ENCODE measurements at places on chromosomes 5 and 9. TPM values are rescaled to one million over a fixed set of nuclear protein-coding genes. Genes with fewer than 3 reads are reported as not detected.

GRCh38 chr9:112917047-112917986, 26.6 kb upstream of the SLC46A2 start:
- H3K36me3 ChIP-seq = no peaks in the 10 kb centered on the region
- DNase-seq = no peak
- no peak overlapping the region for H3K4me3 ChIP-seq
- no peaks in the 10 kb centered on the region for H3K27me3 ChIP-seq

- H3K27me3 ChIP-seq = no peaks in the 10 kb centered on the region
- H3K27ac ChIP-seq = no peak overlapping the region
- H3K4me1 ChIP-seq = no peaks in the 10 kb centered on the region
- no peak for DNase-seq
- no peak overlapping the region for H3K4me3 ChIP-seq
These were observed 8.0 kb downstream of the FAM151B start for GRCh38 chr5:80495891-80496290.

Gene ZNF618
- 2.3 TPM for total RNA-seq

Gene OR13C5
- total RNA-seq = not detected

DNA sequence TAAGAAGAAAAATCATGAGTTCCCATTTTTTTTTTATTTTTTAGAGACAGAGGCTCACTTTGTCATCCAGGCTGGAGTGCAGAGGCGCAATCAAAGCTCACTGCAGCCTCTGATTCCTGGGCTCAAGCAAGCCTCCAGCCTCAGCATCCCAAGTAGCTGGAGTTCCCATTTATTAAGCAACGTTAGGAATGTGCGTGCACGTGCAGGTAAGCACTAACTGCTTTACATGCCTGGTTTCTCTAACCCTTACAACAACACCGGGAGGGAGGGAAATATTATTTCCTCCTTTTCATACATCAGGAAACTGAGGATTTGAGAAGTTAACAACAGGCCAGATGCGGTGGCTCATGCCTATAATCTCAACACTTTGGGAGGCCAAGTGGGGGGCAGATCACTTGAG, 16.3 kb upstream of the CDC23 start:
- H3K27me3 ChIP-seq = no peaks in the 10 kb centered on the region
- H3K27ac ChIP-seq = no peak overlapping the region
- peaks cover 5% of the 10 kb centered on the region for H3K4me1 ChIP-seq
- H3K36me3 ChIP-seq = no peaks in the 10 kb centered on the region
- no peak for DNase-seq

Gene DEPDC1B
- total RNA-seq = not detected

DNA sequence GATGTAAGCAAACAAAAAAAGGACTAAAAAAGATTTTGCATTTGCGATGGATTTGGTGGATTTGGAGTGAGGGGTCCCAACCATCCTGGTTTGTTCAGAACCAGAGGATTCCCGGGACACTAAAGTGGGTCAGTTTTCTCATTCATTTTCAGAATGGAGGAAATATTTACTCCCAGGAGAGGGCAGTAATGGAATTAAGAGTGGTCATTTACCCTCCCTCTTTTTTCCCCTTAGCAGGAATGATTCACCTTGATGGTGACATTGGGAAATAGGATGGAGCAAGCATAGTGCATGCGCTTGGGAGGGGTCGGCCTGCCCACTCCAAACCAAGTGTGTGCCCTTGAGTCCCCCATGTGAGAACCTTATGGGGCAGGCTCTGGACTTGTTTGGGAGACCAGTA, 164.2 kb upstream of the PUM3 start:
- DNase-seq = no peak
- no peak overlapping the region for H3K4me3 ChIP-seq
- H3K27me3 ChIP-seq = no peaks in the 10 kb centered on the region
- no peaks in the 10 kb centered on the region for H3K36me3 ChIP-seq

- H3K36me3 ChIP-seq = no peaks in the 10 kb centered on the region
- peaks cover 15% of the 10 kb centered on the region for H3K4me1 ChIP-seq
- no peak overlapping the region for H3K4me3 ChIP-seq
- no peak overlapping the region for H3K27ac ChIP-seq
These were observed 141.6 kb downstream of the GHR start for GRCh38 chr5:42564689-42565356.

Gene SLC6A7
- not detected for total RNA-seq

DNA sequence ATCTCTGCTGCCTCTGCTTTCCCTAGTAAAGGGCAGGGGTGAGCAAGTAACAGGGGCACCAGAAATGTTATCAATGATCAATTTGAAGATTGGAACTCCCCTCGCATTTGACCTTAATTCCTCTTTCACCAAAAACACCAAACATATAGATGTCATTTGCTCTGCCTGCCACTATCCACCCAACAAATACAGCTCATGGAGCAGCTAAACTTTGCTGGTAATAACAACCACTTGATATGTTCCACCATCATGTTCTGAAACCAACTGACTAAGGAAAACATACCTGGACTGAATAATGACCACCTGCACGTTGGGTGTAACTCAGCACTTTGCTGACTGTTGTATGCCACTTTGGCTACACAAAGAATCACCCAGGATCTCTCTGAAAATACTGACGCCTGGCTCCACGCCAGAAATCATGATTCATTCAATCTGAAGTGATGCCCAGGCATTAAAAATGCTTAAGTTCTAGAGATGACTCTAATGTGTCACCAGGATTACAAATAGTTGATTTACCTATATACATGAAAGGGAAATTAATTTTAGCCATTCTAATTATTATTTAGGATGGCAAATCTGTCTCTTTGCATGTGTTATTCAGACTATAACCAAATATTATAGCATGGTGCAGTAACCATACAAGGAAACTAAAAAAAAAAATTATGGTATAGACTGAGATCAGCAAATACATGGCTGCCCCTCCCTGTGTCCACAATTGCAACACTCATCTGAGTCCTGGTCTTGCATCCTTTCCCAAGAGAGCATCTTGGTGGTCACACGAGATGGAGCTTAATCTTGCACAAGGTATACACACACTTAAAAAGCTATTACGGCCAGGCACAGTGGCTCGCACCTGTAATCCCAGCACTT, 43.1 kb upstream of the TTC39B start:
- no peak for DNase-seq
- no peaks in the 10 kb centered on the region for H3K36me3 ChIP-seq
- no peaks in the 10 kb centered on the region for H3K4me1 ChIP-seq
- no peaks in the 10 kb centered on the region for H3K27me3 ChIP-seq

GRCh38 chr5:67287510-67288268, 91.1 kb upstream of the CD180 start:
- H3K4me3 ChIP-seq = no peak overlapping the region
- no peaks in the 10 kb centered on the region for H3K4me1 ChIP-seq
- no peak for DNase-seq
- no peaks in the 10 kb centered on the region for H3K36me3 ChIP-seq
- H3K27ac ChIP-seq = peak overlapping the region; percentile 75

Gene SIT1
- not detected for total RNA-seq

- no peak for DNase-seq
- peak overlapping the region; percentile 16 for H3K4me3 ChIP-seq
- peaks cover 40% of the 10 kb centered on the region for H3K4me1 ChIP-seq
- H3K27me3 ChIP-seq = no peaks in the 10 kb centered on the region
- H3K36me3 ChIP-seq = no peaks in the 10 kb centered on the region
- H3K27ac ChIP-seq = peak overlapping the region; percentile 42
These were observed 880 bp upstream of the PTPDC1 start for GRCh38 chr9:94083384-94083783.

DNA sequence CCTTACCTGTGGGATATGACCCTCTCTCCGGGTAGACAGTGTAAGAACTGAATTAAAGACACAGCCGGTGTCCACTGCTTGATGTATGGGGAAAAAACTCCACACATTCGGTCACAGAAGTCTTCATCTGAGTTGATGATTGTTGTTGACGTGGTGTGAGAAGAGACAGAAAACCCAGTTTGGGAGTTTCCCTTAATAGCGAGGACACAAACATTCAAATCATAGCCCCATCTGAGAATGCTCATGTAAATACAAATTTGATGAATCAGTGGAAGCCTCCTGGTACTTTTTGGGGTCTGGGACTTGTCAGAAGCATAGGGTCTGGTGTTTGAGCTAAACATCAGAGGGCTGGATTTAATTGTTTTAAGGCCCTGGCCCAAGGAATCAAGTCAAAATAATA, 11.0 kb downstream of the HAVCR1 start:
- no peaks in the 10 kb centered on the region for H3K4me1 ChIP-seq
- no peak overlapping the region for H3K27ac ChIP-seq
- no peaks in the 10 kb centered on the region for H3K36me3 ChIP-seq
- no peak for DNase-seq
- no peaks in the 10 kb centered on the region for H3K27me3 ChIP-seq

DNA sequence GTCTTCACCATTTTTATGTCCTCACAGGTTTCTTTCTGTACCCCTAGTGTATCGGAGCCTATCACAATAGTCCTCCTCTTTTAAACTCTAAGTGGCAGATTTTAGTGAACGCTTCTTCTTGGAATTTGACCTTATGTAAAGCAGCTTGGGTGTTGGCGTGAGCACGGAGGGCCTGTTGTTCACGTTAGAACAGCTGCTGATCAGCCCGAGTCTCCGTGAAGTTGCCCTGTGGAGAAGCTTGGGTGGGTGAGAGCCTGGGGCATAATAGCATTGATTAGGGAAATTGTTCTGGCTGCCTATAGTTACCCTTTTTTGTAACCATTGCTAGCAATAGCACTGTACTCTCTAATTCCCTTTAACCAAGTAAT, 167.0 kb upstream of the OTULINL start:
- DNase-seq = no peak
- H3K4me3 ChIP-seq = no peak overlapping the region
- peaks cover 46% of the 10 kb centered on the region for H3K36me3 ChIP-seq
- peaks cover 33% of the 10 kb centered on the region for H3K4me1 ChIP-seq

Gene BHMT2
- total RNA-seq = 12.1 TPM

DNA sequence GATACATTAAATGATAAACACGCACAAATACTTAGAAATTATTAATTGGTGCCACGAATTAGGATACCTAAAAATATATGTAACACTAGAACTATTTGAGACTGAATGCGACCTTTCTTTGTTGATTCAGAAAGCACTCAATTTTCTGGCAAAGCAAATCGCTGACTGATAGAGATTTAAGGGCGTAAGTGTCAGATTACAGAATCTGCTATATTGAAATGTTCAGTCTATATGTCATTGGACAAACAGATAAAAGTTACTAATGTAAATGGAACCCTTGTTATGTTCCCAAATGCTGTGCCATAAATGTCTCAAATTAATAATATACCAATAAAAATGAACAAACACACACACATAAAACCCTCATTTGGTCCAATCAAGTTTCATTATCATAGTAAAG, 137.9 kb downstream of the MPDZ start:
- no peak overlapping the region for H3K4me3 ChIP-seq
- no peak for DNase-seq
- no peaks in the 10 kb centered on the region for H3K27me3 ChIP-seq
- peaks cover 6% of the 10 kb centered on the region for H3K36me3 ChIP-seq
- peaks cover 27% of the 10 kb centered on the region for H3K4me1 ChIP-seq

DNA sequence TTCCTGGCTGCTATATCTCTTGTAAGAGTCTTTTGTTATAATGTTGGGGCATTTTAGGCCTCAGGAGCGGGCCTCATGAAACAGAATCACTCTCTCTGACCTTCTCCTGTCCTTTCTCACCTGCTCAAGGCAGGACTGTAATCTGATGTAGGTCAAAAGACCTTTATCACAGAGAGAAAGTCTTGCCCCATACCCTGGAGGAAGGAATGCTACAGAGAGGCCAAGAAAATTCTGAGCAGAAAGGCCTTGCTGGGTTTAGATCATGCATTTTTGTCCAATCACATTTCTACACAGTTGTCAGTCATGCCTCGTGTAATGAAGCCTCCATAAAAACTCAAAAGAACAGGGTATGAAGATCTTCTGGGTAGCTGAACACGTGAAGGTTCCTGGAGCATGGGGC, 45.2 kb upstream of the TBC1D2 start:
- H3K27me3 ChIP-seq = no peaks in the 10 kb centered on the region
- no peaks in the 10 kb centered on the region for H3K4me1 ChIP-seq
- H3K4me3 ChIP-seq = no peak overlapping the region
- H3K36me3 ChIP-seq = no peaks in the 10 kb centered on the region

Gene CSF1R
- 42.5 TPM for total RNA-seq

- DNase-seq = no peak
- peaks cover 7% of the 10 kb centered on the region for H3K36me3 ChIP-seq
- no peaks in the 10 kb centered on the region for H3K4me1 ChIP-seq
- H3K4me3 ChIP-seq = no peak overlapping the region
- no peak overlapping the region for H3K27ac ChIP-seq
- H3K27me3 ChIP-seq = no peaks in the 10 kb centered on the region
These were observed 40.4 kb downstream of the PTAR1 start for GRCh38 chr9:69719367-69719766.

Gene SLCO6A1
- not detected for total RNA-seq

- no peaks in the 10 kb centered on the region for H3K36me3 ChIP-seq
- H3K27me3 ChIP-seq = no peaks in the 10 kb centered on the region
- DNase-seq = no peak
- no peak overlapping the region for H3K4me3 ChIP-seq
These were observed 479.9 kb downstream of the SPOCK1 start for GRCh38 chr5:137019229-137019628.

DNA sequence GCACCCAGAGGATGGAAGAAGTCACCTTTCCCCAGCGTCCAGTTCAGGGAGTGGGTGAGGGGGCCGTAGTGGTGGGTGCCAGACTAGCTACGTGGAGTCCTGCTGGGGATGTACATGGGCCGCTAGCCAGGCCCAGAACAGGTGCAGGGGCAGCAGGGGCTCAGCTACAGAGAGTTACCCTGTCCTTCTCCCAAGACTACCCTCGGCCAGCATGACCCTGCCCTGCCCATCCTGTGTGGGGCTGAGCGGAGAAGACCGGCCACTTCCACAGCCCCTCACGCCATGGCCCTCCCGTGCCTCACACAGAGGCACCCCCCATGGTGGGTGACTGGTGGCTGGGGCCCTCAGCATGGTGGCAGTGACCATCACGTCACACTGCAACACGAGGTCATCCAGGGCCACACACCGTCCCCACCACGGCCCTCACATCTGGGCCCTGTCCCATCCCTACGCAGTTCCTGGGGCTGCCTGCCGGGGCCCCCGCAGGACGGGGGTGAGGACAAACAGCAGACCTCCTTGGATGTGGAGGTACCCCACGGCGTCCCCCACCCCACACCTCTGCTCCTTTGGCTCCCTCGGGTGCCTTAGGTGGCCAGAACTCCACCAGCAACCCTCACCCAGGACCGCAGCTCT, 977 bp upstream of the DPP7 start:
- H3K36me3 ChIP-seq = peaks cover 11% of the 10 kb centered on the region
- H3K4me3 ChIP-seq = peak overlapping the region; percentile 69
- H3K27me3 ChIP-seq = no peaks in the 10 kb centered on the region
- peaks cover 18% of the 10 kb centered on the region for H3K4me1 ChIP-seq

Gene EXOSC2
- 12.5 TPM for total RNA-seq

GRCh38 chr5:1934056-1934394, 51.3 kb upstream of the IRX4 start:
- H3K27me3 ChIP-seq = peaks cover 13% of the 10 kb centered on the region
- H3K36me3 ChIP-seq = no peaks in the 10 kb centered on the region
- DNase-seq = no peak
- H3K4me1 ChIP-seq = no peaks in the 10 kb centered on the region
- no peak overlapping the region for H3K27ac ChIP-seq
- H3K4me3 ChIP-seq = no peak overlapping the region

Gene SLC34A1
- not detected for total RNA-seq

GRCh38 chr5:172405226-172406107, 48.9 kb downstream of the SH3PXD2B start:
- no peak overlapping the region for H3K4me3 ChIP-seq
- no peak for DNase-seq
- H3K27me3 ChIP-seq = no peaks in the 10 kb centered on the region
- peak overlapping the region; percentile 91 for H3K27ac ChIP-seq
- H3K4me1 ChIP-seq = peaks cover 54% of the 10 kb centered on the region

Gene ZNF189
- 21.2 TPM for total RNA-seq

Gene ENDOG
- 10.0 TPM for total RNA-seq

Gene NUTM2F
- not detected for total RNA-seq

- H3K27ac ChIP-seq = no peak overlapping the region
- H3K4me3 ChIP-seq = no peak overlapping the region
- no peaks in the 10 kb centered on the region for H3K4me1 ChIP-seq
- DNase-seq = no peak
These were observed 15.7 kb downstream of the BDP1 start for GRCh38 chr5:71471193-71471592.

Data from sigmoid colon (tissue), 7 donors.